Stimulated activated CD8-positive, alpha-beta memory T cell treated with anti-CD3 and anti-CD28 coated beads, Interleukin-7, amount 100 ng/mL, for 48 hours (primary cell): ENCODE measurements at places on chromosomes 5 and 9.

GRCh38 chr5:152332716-152333460, 72.2 kb downstream of the NMUR2 start:
- DNase-seq: no peak

DNA sequence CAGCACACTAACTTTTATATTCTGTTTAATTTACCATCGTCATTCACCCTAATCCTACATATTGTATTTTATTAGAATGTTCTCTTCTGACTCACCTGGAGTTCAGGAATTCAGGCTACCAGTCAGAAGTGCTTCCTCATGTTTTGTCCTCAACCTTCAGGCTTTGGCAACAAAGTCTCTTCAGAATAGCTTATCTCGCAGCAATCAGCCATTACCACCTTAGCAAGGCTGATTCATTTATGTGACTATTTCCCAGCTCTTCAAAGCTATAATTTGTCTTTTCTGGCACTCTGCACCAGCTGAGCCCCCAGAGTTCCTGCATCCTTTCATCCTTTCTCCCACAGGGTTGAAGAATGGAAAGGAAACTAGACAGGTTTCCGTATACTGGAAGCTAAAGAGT, 365.5 kb upstream of the CDH18 start:
- no peak for DNase-seq

- DNase-seq: no peak
Observed at GRCh38 chr5:145637396-145637795, 197.7 kb downstream of the PRELID2 start.

- no peak for DNase-seq
Observed at GRCh38 chr5:6197427-6197826, 180.9 kb downstream of the MED10 start.

DNA sequence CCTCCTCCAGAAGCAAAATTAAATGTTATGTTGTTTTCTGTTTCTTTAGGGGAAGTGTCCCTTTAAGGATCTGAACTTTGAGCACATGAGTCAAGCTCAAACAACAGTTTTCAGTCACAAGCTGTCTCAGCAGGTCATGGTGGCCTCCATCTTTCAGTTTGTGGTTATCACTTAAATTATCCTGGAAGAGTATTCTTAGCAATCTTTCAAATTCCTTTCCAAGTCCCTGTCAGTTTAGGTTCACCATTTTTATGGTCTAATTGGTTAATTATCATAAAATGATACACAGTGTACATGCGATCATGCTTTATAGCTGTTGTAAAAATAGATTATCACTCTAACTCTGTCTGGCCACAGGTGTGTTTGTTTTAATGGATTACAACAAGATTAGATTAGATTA, 43.1 kb upstream of the SELENOP start:
- DNase-seq: no peak

DNA sequence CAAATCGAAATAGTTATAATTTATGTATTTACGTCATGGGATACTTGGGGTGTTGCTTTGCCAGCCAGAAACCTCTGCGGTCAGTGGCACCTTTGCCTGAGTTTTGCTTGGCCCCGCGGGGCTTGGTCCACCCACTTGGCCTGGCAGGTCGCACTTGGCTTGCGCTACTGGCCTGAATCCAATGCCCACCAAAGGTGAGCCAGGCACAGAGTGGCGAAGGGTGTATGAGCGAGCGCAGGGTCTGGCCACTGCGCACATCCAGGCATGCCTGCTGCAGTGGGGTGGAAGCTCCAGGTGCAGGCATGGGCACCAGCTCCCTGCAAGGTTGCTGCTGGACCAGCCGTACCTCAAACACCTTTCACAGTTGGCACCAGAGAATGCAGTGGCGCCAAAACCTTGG, 714.6 kb downstream of the CDH9 start:
- DNase-seq: no peak

DNA sequence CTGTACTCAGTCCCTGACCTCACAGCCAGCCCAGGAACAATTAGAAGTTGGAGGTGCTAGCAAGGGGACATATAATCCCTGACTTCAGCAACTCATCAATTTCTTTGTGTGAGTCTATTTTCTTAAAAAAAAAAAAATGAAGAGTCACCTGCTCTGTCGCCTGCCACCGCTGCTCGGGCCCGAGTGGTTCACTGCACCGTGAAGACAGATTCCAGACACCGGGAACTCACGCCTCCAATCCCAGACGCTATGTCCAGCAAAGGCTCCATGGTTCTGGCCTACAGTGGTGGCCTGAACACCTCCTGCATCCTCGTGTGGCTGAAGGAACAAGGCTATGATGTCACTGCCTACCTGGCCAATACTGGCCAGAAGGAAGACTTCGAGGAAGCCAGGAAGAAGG, 606.6 kb downstream of the PRELID2 start:
- DNase-seq: no peak

DNA sequence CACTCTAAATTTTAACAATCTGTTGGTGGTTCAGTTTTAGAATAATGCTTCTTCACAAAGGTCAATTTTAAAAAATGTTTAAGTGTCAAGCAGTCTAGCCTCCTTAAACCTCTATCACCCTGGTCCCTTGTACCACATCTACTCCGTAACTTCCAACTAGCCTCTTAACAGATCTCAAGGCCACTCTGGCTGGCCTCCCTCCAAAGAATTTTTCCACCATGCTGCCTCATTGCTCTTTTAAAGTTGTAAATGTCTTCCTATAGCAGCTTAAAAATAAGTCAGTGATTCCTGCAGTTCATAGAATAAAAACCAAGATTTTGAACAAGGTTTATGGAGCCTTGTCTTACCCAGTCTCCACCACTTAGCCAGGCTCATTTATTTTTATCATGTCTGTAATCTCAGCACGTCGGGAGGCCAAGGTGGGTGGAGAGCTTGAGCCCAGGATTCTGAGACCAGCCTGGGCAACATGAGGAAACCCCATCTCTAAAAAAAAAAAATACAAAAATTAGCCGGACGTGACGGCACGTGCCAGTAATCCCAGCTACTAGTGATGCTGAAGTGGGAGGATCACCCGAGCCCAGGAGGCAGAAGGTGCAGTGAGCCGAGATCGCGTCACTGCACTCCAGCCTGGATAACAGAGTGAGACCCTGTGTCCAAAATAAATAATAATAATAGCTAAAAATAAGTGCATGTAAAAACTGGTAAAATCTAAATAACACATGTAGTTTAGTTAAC, 924.9 kb upstream of the DMAC1 start:
- no peak for DNase-seq

- no peak for DNase-seq
Observed at GRCh38 chr5:72172786-72173185, 65.5 kb downstream of the MAP1B start.

GRCh38 chr9:36938617-36939016, 95.5 kb downstream of the PAX5 start:
- DNase-seq: no peak

DNA sequence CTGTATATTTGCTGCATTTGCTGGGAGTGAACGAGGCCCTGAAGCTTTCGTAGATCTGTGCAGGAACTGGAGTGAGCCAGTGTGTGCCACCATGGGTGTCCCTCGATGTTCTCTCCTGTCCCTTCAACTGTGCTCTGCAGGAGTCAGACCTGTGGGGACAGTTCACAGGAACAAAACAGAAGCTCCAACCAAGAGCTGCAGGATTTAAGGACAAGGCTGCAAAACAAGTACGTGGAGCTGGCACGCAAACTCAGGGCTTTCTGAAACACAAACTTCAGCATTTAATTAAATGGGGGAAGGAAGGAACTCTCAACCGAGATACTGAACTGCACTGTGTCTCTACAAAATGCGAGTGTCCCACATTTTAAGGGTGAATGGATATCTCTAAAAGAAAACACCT, 24.2 kb downstream of the BASP1 start:
- DNase-seq: no peak

GRCh38 chr9:34089311-34089710, 37.2 kb downstream of the DCAF12 start:
- no peak for DNase-seq

DNA sequence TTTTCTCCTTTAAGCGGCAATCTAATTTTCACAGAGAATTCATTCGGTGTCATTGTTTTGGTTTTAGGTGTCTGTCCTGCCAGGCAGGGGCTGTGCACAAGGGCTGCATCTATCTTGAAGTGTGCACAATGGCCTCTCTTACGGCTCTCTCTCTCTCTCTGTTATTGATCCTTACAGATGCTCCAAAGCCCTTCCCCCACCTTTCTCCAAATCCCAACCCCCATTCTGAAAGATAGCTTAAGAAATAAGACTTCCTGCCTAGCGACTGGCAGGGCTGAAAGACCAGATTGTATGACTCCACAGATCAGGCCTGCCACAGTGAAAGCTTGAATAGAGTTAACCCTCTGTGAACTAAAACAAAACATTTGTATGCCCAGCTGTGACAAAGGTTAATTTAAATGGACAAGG, 86.5 kb upstream of the NR5A1 start:
- no peak for DNase-seq

DNA sequence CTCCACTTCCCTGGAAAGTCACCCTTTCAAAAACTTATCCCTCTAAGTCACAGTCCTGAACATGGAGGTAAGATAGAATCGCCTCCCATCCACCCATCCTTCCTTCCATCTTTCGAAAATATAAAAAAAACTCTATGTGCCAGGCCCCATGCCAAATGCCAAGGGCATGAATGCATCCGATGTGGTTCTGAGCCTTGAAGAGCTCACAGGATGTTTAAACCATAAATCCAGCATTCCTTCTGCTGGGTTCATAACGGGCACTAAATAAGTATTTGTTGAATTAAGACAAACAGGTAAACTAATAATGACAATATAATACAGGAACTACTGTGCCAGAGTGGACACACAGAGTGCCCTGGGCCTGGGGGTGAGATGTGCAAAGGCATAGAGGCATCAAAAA, 147.3 kb downstream of the TTLL11 start:
- no peak for DNase-seq

DNA sequence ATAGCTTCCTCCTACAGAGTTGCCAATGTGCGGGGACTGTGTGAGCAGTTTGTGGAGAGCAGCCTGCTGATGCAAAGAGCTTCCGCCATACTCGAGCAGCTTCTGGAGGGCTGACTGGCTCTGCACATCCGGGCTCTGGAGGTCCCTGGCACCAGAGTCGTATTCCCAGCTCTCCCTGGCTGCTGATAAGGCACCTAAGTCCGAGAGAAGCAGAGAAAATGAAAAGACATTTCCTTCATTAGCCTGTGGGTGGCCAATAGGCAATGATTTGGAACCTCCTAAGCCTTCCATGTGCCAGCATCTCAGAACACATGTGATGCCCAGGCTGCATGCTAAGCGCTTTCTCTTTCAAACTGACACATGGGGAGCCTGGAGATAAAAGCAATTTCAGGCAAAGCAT, 94.3 kb downstream of the TSSK1B start:
- no peak for DNase-seq

- no peak for DNase-seq
Observed at GRCh38 chr5:126414874-126415502, 8.2 kb upstream of the GRAMD2B start.

- no peak for DNase-seq
Observed at GRCh38 chr5:120151825-120152224, 312.3 kb upstream of the PRR16 start.

- no peak for DNase-seq
Observed at GRCh38 chr5:138981131-138981530, 106.0 kb upstream of the LRRTM2 start.

DNA sequence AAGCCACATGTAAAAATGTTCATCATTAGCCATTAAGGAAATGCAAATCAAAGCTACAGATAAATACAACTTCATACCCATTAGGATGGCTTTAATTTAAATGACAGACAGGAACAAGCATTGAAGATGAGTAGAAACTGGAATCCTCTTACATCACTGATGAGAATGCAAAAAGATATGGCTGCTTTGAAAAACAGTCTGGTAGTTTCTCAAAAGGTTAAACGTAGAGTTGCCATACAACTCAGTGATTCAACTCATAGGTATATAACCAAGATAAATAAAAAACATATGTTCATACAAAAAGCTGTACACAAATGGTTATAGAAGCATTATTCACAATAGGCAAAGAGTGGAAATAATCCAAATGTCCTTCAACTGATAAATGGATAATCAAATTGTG, 228.8 kb upstream of the ZNF462 start:
- DNase-seq: no peak

- DNase-seq: no peak
Observed at GRCh38 chr9:34759432-34760134, 49.6 kb upstream of the CCL21 start.

DNA sequence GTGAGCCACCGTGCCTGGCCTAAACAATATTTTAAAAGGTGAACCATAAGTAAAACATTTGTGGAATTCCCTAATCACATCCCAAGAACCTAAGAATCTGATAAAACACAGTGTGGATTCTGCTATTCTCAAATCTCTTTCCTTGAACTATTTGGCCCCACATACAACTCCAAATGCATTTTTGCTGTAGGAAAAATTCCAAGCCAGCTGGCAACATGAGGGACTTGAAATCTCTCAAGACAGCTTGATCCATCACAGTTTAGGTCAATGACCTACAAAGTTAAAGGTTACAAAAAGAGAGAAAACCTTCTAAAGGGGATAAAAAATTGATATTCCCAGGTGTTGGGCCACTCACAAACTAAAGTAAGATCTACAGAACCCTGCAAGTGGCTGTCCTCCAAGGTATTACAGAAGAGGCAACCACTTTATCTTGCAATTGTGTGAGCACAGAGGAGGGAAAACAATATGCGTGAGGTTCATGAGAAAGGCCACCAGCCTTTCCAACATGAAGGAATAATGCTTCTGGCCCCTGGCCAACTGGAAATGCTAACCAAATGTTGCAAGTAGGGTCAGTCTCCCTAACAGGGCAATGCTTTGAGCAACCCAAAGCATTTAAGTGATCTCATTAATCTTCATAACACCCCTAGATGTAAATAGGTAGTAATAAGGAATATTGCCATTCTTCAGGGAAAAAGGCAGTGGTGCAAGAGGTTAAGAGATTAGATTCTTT, 221.4 kb downstream of the SEMA5A start:
- no peak for DNase-seq

GRCh38 chr9:92739346-92739970, 25.2 kb downstream of the BICD2 start:
- no peak for DNase-seq

DNA sequence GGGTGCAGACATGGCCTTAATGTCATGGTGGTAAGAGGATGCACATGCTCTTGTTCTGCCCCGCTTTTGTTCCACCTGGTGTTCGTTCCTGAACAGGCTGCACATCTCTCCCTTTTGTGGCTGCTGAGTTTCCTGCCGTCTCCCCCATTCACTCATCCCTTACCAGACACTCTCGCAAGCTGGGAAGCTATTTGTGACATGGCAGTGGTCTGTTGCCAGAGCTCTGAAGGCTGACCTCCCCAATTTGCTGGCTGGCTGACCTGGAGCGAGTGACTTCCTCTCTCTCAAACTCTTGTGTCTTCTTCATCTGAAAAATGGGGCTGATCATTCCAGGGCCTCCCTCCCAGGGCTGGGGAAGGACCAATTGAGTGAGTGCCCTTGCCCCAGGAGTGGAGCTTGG, 35.9 kb downstream of the HRH2 start:
- no peak for DNase-seq

DNA sequence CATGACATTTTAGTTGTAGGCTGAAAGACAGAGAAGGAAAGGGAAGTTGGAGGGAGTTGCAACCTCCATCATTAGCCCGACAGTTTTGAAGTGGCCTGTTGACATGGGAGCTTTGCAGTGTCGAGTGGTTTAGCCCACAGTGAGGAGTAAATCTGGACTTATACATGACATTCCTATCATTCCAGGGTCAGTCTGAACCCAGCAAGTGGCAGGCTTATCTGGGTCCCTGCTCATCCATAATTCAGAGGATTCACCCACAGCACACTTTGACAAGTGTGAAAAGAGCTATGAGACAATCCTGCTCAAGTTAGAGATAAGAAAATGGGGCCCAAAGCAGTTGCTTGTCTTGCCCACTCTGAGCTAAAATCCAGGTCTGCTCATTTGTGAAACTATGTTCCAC, 8.4 kb upstream of the TNC start:
- no peak for DNase-seq
